ENCODE measurements at places on chromosomes 11 and 22.

GRCh38 chr22:44068422-44069191 is 44.5 kb downstream of the PARVB start:
- DNase-seq, result no peak

DNA sequence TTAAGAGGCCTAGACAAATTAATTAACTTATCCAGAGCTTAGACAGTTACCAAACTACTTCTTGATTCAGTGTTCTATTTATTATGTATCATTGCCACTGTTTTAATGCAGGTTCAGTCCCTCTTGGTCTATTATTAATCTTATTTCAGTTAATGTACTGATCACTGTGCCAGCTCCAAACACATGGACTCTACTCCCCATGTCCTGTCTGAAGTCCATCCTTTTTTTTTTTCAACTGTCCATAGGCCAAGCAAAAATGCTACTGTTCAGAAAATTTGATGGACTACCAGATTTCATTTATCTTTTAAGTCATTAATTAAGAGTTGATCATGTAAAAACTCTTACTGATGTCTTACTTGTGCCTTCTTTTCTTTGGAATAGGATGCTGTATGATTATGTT is 11.9 kb downstream of the POLD3 start:
- no peak for DNase-seq

DNA sequence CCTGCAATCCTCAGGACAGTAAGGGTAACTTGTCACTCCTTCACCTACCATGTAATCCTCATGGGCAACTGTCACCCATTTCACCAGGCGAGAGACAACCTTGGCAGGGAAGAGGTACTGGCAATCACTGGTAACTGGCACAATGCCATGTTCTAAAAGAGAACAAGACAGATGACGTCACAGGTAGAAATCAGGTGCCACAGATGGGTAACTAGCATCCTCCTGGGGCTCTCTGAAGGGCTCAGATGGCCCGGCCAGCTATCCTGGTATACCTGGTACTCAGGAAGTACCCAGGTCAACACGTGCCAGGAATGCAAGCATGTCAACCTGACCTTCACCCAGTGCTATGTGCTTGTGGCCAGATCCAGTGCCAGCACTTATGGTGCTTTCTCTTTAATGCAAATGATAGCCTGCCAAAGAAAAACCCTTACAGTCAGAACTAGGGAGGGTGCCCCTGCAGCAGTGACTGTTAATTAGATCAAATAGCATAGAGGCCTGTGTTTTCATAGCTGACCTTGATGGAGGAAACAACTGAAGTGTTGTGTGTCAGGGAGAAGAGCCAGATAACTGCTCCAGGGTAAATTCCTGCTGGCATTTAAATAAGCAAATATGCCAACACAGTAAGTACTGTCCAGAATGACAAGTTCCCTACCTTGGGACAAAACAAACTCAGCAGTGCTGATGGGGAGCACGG is 36.2 kb downstream of the THOC5 start:
- no peak for DNase-seq

DNA sequence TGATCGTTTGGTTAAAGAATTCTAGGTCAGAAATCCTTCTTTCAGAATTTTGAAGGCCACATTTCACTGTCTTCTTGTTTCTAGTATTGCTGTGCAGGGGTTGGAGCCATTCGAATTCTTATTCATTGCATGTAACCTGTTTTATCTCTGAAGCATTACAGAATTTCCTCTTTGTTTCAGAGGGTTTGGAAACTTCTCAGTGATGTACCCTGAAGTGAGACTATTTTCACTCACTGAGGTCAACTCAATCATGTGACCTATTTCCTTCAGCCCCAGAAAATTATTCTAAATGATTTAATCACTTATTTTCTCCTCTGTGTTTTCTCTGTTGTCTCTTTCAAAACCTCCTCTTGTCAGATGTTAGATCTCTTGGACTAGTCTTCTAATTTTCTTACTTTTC is 147.8 kb downstream of the ENTHD1 start:
- DNase-seq, result no peak

DNA sequence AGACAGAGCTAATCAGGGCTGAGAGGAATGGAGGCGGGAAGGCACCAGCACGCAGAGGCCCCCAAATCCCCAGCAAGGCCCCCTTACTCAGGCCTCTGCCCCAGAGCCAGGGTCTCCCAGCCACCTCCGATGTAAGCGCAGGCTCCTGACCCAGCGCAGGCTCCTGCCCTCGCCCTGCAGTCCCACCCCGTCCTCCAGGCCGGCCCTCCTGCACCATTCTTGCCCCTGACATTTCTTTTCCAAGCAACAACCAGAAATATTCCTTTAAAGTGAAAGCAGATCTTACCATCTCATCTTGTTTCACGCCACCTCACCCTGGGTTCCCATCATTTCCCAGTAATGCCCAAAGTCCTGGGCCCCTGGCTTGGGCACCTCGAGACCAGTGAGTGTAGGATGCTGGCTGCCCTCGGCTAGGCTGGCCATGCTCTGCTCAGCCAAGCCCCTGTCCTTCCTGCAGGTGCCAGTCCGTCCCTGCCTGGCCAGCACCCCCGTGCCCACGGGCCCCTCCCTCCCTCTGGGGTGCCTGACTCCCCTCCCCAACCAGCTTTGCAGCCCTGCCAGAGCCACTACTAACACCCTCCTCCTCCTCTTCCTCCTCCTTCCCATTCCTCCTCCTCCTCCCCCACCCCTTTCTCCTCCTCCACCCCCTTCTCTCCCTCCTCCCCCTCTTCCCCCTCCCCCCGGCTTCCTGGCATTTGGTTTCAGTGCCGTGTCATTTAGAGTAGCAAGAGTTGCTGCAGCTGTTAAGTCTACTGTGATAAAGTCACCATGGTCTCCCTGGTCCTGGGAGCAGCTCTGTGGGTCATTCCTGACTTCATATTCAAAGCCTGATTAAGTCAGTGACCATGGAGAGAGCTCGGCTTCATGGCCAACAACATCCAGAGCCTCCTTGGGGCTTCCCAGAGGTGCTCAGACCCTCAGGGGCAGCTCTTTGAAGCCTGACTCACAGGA is 78.7 kb downstream of the PIWIL3 start:
- no peak for DNase-seq

GRCh38 chr11:76153571-76153923 is 52.8 kb downstream of the WNT11 start:
- DNase-seq, result no peak

DNA sequence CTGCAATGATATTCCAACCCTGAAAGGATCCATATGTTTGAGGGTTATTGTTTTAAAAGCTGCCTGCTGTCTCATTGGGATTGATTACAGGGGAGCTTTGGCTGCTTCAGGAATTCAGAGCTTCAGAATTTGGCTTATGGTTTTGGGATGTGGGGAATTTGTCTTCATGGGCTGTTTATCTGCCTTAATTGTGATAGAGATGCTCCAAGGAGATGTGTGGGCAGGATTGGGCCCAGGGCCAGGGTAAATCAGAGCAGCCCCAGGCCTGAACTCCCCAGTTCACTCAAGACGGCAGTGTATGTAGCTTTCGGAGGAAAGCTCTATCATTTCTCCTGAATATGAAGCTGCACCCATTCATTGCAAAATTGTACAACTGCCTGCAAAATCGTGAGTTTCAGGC is 88.5 kb downstream of the ALX4 start:
- DNase-seq, result no peak

DNA sequence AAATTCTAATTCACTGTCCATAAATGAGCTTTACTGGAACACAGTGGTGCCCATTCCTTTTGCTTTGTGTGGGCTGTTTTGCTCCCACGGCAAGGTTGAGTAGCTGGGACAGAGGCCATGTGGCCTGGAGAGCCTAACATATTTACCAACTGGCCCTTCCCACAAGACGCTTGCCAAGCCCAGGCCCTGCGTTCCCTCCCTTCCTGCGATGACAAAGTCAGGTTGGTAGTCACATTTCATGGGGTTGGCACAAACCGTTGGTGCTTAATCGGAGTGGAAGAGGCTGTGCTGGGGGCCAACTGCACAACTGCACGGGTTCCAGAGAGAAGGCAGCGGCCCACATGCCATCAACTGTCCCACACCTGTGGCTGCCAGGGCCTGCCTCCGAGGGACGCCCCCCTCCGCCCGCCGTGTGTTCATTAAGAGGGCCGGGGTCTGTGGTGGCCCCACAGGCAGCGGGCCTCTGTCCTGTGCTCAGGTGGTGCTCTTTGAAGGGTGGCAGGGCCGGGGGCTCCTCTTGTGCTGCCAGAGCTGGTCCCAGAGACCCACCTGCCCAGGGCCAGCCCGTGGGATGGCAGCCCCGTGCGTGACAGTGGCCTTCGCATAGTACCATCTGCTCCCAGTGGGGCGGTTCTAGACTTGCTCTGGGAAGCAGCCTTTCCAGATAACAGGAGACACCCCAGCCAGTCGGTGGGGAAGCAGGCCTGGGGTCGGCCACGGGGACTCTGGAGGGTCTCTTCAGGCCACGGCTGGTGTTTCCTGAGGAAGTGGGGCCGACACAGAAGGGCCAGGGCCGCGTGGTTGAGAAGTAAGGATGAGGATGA is 81.5 kb upstream of the CLDN5 start:
- no peak for DNase-seq

GRCh38 chr11:110297726-110298300 is 1.4 kb upstream of the RDX start:
- DNase-seq, result no peak

DNA sequence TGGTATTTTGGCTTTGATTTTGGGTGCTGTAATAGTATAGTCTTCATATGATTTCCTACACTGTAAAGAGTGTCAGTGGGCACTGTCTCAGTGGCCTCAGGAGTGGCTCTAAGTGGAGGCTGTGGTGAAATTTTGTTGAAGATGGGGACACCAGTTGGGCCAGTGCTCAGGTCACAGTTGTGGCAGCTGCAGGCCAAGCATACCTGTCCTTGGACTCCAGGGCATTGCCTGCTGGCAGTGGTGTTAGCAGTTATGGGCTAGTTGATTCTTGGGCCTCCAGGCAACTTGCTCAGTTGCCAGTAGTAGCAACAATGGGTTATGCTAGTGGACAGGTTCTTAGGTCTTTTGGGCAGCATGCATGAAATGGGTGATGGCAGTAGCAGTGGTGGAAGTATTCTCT is 39.2 kb upstream of the SLC22A25 start:
- DNase-seq, result no peak

DNA sequence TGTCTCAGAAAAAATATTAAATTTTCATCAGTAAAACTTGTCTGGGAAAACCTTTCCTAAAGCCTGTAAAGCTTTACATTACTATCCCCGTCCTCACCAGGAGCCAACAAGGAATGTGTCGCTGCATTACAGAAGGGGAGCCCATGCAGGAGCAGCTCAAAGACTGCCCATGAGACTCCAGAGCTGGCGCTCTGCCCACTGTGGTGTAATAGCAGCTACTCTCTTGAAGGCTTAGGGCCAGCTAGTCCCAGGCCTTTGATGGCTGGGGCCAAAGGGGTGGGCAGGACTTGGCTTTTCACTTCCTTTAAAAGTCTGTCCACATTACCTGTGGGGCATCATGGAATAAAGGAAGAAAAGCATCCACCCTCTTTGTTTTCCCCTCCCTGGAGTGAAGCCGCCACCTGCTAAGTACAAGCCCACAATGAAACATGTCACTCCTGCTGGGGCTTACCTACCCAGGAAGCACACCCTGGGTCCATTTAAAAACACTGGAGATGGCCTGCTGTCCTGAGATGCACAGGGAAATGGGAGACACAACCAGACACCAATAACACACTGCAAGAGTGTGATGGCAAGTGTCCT is 150.7 kb downstream of the ADAMTS15 start:
- no peak for DNase-seq

DNA sequence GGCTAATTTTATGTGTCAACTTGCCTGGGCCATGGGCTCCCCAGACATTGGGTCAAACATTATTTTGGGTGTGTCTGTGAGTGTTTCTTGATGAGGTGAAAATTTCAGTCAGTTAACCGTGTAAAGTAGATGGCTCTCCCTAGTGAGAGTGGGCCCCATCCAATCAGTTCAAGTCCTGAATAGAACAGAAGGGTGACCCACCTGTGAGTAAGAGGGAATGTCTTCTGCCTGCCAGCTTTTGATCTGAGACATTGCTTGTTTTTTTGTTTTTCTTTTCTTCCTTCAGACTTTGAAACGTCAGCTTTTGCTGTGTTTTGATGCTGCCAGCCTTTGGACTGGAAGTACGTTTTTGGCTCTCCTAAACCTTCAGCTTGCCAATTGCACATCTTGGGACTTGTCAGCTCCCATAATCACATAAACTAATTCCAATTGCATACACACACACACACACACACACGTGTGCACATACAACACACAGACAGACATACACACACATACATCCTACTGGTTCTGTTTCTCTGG is 300.1 kb downstream of the CNTN5 start:
- DNase-seq, result no peak

DNA sequence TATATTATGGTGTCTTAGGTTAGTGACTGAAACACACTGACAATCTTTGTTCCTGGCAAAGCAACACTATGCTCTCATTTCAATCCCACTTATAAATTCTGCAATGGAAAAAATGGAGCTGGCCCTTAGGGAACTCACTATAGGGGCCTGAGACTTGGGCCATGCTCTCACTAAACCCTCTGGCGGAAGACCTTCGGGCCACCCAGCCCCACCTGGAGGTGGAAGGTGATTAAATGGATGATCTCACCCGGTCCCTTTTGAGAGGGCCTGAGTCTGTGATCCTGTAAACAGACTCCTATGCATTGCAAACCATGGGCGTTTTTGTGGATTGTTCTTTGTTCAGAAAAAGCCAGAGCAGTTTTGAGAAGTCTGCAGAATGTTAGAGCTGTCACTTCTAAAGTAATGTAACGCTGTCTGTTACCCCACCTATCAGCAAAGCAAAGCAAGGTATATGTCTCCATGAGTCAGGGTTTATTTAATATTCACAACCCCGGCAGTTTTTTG is 17.0 kb upstream of the CDON start:
- DNase-seq, result no peak

DNA sequence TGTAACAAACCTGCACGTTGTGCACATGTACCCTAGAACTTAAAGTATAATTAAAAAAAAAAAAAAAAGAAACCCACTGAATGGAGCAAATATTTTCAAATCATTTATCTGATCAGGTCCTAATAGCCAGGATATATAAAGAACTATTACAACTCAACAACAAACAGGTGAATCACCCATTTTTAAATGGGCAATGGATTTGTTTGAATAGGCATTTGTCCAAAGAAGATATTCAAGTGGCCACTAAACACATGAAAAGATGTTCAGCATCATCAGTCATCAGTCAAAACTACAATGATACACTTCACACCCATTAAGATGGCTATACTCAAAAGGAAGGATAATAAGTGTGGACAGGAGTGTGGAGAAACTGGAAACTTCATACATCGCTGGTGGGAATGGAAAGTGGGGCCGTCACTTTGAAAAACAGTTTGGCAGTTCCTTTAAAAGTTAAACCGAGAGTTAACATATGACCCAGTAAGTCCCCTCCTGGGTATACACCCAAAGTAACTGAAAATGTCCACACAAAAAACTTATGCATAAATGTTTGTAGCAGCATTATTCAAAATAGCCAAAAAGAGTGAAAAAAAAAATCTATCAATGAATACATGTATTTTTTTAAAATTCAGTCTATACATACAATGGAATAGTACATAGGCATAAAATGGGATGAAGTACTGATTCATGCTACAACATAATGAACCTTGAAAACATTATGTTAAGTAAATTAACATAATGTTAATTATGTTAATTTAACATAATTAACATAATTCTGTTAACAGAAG is 53.1 kb downstream of the ARRB1 start:
- no peak for DNase-seq

- no peak for DNase-seq
Observed at GRCh38 chr11:69707176-69707575, 3.4 kb upstream of the FGF19 start.

- DNase-seq, result no peak
Observed at GRCh38 chr11:125724125-125724524, 22.0 kb upstream of the PATE1 start.

Data from T-cell (primary cell).